GM20000 (cell line): ENCODE measurements at places on chromosomes 4 and X.
A peak's percentile ranks its signal among the peaks of the same experiment; 100 is the strongest.

GRCh38 chr4:124722071-124722470 lies 9.5 kb upstream of the ANKRD50 start:
- no peak for DNase-seq

GRCh38 chr4:7192252-7193029 lies at the start of gene SORCS2:
Gene SORCS2, plus strand, starts transcription at chr4:7192538.
- DNase-seq = peak; percentile 87

GRCh38 chr4:2961811-2962441 lies 1.3 kb downstream of the NOP14 start:
- DNase-seq = peak; percentile 55

DNA sequence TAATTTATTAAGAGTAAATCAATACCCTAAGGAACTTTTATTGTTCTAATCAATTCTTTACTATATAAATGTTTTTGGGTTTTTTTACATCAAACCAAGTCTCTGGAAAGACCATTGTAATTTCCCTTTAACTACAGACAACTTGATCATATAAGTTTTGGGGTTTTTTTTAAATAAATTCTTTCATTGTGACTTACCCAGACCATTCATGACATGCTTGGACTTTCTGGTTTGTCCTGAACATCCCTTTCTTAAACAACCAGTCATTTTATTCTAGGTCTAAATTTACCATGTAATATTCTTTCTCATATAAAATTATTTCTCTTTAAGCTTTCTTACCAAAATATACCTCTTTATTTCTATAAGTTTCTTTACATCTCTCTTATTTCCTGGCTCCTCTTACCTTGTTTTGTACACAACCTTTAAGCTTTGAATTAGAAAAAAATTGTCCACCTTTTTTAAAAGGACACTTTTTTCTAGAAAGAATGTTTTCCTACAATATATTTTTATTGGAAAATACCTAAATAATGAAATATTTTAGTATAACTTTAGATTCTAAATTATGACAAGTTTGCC lies 8.4 kb downstream of the CNGA1 start:
- DNase-seq = no peak

DNA sequence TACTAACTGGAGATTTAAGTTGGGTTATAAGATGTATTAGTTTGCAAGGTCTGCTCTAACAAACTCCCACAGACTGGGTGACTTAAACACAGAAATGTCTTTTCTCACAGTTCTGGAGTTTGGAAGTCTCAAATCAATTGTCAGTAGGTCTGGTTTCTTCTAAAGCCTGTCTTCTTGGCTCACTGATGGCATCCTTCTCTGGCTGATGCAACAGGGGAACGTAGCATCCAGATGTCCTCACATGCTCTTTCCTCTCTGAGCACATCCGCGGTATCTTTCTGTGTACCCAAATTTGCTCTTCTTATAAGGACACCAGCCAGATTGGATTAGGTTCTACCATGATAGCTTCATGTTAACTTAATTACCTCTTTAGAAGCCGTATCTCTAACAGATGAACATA lies 63.2 kb upstream of the BMP3 start:
- DNase-seq = no peak

DNA sequence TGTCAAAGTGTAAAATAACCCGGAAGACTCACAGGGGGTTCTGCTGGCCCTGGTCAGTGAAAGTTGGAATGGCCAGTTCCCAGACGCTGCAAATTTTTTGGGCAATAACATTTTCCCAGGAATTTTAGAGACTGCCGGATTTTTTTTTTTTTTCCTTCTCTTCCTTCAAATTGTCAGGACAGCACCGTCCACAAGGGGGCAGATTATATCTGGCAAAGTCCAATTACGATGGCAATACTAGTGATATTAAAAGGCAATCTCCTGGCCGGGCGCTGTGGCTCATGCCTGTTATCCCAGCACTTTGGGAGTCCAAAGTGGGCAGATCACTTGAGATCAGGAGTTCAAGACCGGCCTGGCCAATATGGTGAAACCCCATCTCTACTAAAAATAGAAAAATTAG lies 20.5 kb downstream of the SLC25A5 start:
- peak; percentile 45 for DNase-seq

- no peak for DNase-seq
These were observed 298.4 kb downstream of the RAPGEF2 start for GRCh38 chr4:159401226-159401712.

DNA sequence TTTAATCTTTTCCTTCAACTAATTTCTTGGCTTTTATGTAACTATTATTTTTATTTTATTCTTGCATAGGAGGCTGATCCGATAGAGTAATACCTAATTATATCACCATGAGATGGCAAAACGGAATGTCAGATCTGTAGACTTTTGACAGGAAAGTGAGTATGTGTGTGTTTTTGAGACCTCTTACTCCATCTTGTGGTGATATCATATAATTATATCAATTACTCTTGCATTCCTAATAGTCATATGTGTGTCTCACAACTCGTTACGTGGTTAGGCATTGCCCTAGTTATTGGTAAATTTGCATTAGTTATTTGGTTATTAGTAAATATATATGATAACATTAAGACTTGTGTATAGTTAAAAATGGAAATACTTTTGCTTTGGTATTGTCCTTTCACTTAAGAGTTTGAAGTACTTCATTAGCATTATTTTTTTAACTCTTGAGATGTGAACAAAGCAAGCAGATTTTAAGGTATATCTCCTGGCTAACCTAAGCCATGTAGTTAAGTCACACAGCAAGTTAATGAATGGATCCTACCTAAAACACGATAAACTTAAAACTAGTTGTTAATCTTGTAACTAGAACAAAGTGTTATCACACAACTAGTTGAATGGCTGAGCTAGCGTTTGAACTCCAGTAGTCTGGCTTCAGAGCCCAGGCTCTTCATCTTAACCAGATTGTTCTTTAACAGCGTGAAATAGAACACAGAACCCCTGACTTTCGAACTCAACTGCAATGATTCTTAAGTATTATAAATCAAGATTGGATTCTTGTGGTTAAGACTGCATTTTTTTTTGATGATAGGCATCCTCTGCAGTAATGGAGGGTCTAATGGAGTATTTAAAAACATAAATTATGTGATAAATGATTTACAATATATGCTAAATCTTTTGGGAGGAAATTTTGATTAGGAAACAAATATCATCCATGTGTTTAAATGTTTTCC lies 67.1 kb downstream of the PGRMC2 start:
- peak; percentile 42 for DNase-seq

- no peak for DNase-seq
These were observed 68.7 kb upstream of the WWC2 start for GRCh38 chr4:183030309-183030708.

DNA sequence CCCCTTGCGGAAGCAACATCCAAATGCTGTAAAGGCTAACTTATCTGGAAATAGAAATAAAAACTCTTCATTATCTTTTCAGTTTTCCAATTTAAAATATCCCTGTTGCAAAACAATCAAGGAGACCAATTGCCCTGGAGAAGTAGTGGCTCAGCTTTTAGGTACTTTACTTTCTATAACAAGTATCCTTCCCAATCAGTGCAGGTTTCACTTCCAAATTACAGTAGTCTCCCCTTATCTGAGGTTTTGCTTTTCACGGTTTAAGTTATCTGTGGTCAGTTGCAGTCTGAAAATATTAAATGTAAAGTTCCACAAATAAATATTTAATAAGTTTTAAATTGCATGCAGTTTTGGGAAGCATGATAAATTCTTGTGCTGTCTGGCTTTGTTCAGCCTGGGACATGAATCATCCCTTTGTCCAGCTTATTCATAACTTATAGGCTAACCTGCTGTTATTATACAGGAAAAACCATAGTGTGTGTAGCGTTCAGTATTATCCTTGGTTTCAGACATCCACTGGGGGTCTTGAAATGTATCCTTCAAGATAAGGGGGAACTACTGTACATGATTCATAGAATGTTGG lies 973.1 kb upstream of the GRID2 start:
- no peak for DNase-seq

DNA sequence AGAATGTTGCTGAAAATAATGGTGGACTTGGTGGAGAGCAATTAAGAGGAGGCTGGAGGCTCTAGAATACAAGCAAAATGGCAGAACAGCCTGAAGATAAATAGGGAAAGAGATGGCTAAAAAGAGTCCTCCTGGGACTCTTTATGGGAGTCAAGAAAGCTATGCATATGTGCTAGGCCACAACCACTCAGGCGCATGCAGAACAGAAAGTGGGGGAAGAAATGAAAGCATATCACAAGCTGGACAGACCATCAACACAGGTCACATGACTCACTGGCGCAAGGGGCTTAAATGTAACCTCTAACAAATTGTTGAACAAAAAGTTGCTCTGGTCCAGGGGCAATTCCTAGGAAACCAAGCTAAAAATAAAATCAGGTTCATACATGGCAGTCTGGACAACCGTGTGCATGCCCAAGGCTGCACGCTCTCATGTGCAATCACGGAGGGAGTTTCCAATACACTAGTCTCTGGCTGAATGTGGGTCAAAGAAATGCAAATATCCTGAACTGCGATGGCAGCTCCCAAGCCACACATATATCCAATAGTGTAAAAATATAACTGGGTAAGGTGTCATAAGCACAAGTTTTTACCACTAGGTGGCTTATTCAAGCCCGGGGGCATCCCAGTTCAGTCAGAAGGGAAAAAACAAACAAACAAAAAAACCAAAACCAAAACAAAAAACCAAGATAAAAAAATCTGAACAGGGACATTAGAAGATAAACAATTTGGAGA lies 45.4 kb downstream of the ZNF711 start:
- no peak for DNase-seq

DNA sequence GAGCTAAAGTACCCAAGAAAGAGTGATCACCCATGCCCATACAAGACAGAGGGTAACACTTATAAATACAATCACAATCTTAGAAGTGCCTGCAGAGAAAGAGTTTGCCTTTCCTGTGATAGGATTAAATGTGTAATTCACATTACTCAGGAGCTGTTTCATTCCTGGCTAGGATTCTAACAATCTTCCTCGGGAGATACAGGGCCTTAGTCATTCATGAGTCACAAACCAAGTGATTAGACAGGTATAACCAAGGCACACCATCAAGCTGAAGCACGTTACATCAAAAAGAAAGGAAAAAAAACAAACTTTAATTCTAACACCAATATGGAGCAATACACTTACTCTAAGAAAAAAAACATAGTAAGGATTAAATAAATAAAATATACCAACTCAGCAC lies 14.9 kb downstream of the ABCG2 start:
- DNase-seq = no peak

- no peak for DNase-seq
These were observed 6.3 kb downstream of the SFRP2 start for GRCh38 chr4:153782581-153782980.

- no peak for DNase-seq
These were observed 9.1 kb downstream of the PITX2 start for GRCh38 chr4:110613745-110614144.

DNA sequence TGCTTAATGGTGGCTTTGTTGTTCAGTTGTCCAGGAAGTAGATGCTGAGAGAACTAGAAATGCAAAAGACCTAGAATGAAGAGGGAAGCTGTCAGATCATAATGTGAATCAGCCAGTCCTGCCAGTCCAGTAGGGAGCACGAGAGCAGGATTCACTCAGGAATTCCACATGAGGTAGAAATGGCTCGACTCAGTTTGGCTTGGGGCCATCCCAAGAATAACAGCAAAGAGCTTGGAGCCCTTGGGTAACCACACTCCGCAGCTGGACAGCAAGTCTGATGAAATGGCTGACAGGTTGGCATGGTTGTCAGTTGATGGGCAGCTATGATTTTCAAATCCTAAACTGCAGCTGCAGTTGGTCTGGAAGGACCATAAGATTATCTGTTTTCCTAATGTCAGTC lies 44.5 kb upstream of the WDR1 start:
- DNase-seq = no peak

DNA sequence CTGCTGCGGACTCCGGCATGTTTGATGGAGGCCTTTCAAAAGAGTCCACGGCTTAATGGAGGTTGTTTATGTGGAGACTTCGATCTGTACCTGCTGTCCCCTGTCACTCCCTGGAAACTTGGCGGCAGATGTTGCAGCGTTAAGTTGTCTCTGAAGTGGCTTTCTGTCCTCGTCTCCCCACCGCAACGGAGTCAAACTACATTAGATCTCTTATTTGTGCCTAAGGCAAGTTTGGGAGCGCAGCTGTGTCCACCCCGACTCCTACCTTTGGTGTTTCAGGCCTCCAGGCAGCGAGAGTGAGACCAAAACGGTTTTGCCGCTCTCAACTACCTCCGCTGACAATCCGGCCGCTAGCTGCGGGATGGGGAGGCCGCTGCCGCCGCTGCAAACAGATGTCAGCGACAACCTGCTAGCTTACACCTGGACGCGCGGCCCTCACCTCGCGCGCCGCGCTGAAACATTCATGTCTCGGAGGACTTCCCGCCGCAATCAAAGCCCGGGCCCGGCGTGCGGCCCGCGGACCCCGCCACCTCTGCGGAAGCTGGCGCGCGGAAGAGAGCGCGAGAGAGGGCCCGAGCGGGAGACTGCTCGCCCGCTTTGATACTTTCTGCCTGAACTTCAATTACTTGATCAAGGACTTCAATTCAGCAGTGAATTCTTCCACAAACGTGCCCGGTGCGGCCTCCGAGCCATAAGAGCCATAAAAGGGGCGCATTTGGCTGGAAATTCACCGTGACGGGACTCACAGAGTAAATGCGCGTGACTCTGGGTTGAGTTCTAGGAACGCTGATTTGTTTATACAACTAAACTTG lies 108.4 kb downstream of the ANTXR2 start:
- no peak for DNase-seq

- peak; percentile 22 for DNase-seq
These were observed 1.2 kb downstream of the CTPS2 start for GRCh38 chrX:16711219-16711811.

DNA sequence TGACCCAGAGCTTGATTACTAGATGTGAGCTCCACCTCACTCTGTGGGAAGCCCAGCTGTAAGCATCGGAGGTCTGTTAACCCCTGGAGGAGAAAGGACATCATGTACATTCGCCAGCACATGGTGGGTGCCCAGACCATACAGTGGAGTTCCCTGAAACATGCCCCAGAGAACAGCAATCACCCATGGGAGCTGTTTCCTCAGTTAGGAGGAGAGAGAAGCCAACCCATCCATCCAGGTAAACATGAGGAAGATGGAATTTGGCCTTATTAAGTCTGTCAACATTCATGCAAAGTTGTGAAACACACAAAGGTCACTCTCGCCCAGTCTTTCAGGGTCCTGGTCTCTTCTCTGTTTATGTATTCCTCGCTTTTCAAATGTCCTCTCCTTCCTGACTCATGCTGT lies 354.7 kb downstream of the ANK2 start:
- DNase-seq = no peak

GRCh38 chrX:12013211-12013618 lies 125.1 kb upstream of the FRMPD4 start:
- no peak for DNase-seq

DNA sequence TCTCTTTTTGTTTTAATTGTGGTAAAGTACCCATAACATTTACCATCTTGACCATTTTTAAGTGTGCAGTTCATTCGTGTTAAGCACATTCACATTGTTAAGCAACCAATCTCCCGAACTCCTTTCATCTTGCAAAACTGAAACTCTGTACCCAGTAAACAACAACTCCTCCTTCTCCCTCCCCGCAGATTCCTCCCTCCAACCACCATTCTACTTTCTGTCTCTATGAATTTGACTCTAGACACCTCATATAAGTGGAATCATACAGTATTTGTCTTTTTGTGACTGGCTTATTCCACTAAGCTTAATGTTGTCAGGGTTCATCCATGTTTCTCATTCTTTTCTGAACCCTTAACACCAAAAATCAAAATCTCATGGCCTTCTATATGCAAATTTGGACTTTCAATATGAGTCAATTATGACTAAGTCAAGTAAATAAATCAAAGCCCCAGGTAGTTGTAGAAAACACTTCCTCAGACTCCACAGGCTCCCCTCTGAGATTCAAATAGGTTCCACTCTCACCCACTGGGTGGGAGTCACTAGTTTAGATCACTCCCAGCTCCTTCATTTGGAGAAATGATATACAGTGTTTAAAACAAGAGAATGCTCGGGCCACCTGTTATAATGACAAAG lies 9.8 kb upstream of the RTL5 start:
- DNase-seq = no peak
